Mammary epithelial cell (primary cell): ENCODE measurements at places on chromosomes 2 and 18.

GRCh38 chr18:23506393-23506792 lies 3.1 kb downstream of the RMC1 start:
- no peak for DNase-seq

GRCh38 chr2:6793371-6793770 lies 72.3 kb downstream of the CMPK2 start:
- no peak for DNase-seq

DNA sequence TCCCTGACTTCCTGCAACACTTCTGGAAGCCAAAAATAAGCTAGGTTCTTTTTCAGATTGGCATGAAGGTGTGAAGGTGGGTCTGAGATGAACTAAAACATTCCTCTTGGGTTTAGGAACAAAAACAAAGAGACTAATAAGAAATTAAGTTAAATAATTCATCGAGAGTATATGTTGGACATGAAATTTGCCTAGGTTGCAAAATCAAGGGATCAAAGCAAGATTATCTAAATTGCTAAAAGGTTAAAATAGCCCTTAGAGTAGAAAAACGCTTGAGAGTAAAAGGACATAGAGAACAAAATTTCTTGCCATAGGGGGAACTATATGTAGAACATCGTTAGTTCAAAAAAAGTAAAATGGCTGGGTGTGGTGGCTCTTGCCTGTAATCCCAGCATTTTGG lies 845.9 kb upstream of the NXPH2 start:
- no peak for DNase-seq

DNA sequence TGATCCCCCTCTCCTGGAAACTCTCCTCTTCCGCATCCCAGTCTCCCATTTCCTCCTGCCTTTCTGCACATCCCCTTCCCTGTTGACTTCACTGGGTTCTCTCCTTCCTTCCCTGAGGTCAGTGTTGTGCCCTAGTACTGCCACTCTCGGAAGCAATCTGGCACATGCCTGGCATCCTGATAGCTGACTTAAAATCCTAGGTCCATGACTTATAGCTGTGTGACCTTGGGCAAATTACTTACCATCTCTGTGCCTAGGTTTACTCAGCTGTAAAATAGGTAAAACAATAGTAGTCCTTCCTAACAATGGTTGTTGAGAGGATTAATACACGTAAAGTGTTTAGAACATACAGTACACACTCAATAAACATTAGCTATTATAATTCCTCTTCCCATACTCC lies 9.3 kb downstream of the EVA1A start:
- no peak for DNase-seq

GRCh38 chr2:208648368-208648767 lies 241.8 kb downstream of the PTH2R start:
- DNase-seq = no peak

DNA sequence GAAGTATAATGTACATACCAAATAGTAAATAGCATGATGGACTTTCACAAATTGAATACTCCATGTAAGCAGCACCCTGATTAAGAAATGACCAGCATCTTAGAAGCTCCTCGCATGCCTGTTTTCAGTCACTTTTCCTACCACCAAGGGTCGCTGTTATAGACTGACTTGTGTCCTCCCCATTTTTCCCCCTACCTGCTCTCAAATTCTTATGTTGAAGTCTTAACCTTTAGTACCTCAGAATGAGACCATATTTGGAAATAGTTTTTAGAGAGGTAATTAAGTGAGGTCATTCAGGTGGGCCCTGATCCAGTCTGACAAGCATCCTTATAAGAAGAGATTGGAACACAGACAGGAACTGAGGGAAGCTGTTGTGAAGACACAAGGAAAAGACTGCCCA lies 125.9 kb downstream of the LYPD6 start:
- DNase-seq = no peak

DNA sequence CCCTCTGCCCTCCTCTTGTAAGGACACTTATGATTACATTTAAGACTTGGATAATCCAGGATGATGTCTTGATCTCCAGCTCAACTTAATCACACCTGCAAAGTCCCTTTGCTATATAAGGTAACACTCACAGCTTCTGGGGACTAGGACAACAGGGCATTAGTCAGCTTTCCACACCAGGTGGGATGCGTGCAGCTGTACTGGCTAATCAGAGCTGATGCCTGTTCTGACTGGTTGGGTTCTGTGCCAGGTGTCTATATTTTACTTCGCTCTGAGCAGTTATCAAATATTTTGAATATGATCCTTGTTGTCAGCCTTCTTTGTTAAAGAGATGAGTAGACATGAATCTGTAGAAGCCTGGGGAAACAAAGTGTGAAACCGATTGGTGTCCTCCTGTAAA lies 115.5 kb upstream of the ATP8B1 start:
- DNase-seq = no peak

GRCh38 chr2:219641390-219642068 lies 14.1 kb downstream of the SLC4A3 start:
- DNase-seq = no peak

GRCh38 chr2:71100195-71100964 lies 29.6 kb downstream of the MCEE start:
- DNase-seq = peak; percentile 48

DNA sequence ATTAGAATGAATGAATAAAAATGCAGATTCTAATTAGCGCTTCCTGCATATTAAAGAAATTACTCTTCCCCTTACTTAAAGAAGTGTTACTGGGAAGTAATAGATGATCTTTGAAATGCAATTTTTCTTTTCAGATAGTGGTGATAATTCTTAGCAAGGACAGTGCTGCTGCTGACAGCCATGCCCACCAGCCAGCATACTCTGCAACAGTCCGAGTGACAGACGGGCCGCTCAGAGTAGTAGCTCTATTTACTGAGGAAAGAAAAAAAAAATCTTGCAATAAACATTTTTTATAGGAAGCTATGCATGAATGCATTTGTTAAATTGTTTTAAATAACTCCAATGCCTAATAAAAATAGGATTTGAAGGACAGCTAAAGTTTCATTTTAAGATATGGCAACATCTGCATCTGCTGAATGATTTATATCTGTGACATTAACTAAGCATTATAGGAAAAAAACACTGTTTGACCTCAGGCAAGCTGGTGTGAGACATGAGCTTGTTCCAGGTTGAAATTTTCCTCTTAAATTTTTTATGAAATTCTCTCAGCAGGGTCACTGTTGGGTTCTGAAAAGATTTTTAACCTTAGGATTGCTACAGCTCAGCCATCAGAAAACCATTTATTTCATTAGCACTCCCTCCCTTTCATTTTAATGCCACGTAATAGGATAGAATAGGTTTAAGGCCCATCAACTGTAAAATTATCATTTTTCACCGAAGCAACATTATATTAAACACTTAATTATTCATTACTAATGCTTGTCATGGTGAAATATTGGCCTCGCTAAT lies 393.8 kb downstream of the DCDC2C start:
- no peak for DNase-seq

DNA sequence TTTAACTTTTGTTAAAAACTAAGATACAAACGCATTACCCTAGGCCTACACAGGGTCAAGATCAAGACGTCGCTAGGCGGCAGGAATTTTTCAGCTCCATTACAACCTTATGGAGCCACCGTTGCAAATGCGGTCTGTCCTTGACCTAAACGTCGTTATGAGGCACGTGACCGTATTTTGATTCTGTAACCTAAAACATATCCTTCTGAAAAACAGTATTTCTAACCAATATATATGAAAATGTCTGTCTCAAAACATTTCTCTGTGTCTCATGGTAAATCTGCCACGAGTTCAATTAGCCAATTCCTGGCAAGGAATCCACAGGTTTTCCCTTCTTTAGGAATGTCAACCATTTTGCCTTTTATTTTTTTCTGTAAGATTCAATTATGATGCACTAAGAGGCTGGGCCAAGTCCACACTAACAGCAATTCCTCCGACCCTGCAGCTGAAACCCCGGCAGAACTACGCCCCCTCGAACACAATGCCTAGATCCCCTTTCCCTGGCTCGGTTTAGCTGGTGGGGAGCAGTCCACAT lies 1.7 kb downstream of the RTN4 start:
- peak; percentile 35 for DNase-seq

DNA sequence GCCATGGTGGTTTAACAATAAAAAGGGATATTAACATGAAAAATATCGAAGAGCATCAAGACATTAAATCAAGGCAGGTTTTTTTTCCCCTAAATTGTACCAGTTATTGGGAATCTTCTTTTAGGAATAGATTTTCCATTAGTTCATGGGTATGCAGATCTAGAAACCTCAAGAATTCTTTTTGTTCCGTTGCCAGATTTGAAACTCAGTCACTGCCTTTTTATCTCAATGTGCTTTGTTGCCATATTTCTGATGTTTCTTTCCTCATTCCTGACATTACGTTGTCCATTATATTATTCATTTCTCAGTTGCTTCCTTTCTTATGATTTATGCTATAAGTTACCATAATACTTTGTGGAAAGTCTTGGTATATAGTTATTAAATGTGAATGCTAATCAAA lies 162.2 kb downstream of the CD226 start:
- no peak for DNase-seq

DNA sequence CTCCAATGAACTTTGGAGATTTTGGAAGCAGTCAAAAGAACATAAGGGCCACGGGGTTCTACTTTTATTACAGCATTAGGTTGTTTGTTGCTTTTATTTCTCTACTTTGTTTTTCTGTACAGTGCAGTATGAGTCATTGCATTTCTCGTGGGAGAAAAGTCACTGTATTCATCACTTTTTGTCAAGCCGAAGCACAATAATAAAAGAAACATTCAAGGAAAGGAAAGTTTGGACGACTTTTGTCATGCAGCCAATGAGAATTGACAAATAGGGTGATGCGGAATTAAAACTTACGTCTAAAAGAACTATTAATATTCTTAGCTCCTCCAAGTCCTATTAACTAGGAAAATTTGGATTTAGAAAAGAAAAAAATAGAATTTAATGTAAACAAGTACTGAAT lies 209.9 kb downstream of the TMEM182 start:
- no peak for DNase-seq

DNA sequence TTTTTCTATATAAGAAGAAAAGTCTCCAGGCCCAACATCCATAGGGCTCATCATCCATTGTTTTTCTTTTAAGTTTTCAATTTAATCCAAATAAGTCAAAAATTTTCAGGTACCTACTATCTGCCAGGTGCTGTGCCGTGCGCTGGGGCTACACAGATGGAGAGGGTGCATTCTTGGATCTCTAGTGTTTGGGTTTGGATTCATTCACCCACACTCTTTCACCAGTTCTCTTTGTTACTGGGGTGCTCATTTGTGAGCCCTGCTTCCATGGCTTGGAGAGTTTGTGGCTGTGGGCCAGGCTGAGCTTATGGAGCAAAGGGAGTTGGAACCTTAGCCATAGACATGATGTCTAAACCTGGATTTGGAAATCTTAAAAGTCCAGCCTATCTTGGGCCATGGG lies 51.0 kb downstream of the CDK15 start:
- DNase-seq = no peak

DNA sequence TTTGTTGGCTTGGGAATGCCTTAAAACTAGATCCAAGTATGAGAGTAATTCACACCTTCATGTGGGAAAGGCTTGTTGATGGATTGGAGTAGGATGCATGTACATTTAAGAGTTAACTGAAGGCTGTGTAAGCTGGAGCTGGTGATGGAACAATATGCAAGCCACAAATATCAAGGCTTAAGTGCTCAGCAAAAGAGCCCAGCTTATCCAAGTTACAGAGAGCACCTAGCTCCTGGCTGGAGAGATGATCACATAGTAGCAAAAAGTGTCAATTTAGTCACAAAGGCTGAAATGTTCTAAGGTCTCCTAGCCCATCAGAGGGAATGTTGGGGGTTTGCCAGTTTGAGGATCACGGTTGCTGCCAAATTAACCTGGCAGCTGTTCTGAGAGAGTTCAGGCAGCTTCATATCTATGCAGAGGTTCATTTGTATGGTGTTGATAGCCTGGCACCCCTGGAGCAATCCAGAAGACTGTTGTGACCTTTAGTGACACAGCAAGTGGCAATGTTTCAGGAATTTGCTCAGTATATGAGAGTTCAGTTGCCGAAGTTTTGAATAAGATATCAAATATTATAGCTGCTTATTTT lies 228.2 kb downstream of the DOK6 start:
- DNase-seq = no peak

- no peak for DNase-seq
These were observed 538.0 kb downstream of the SLC4A3 start for GRCh38 chr2:220165401-220165800.
